ENCODE measurements at places on chromosomes 13 and 19.

GRCh38 chr13:113477724-113478123 is 12.8 kb downstream of the DCUN1D2 start:
- no peak for DNase-seq

- DNase-seq: no peak
These were observed 877.2 kb upstream of the PCDH20 start for GRCh38 chr13:62292714-62293480.

DNA sequence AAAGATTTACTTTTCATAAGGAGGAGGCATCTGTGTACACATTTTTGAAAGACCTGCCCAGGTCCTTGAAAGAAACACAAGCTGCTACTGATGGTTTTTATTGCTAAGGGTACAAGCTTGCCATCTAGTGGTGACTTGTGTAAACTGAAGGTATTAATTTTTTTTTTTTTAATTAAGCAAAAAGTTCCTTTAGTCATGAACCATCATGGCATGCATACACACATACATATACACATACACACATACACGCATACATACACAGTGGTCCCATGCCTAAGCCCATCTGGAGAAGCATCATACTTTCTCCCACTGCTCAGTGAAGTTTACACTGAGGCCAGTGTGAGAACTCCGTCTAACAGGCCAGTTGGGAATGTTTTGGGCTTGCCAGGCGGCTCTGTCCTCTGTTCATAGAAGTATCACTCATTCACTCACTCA is 312.5 kb downstream of the DCLK1 start:
- no peak for DNase-seq

- no peak for DNase-seq
These were observed 187.8 kb downstream of the LHFPL6 start for GRCh38 chr13:39415008-39415802.

GRCh38 chr19:480016-480855 is 16.1 kb upstream of the MADCAM1 start:
- DNase-seq: no peak

GRCh38 chr13:20145521-20145920 is 15.3 kb downstream of the GJA3 start:
- DNase-seq: no peak

DNA sequence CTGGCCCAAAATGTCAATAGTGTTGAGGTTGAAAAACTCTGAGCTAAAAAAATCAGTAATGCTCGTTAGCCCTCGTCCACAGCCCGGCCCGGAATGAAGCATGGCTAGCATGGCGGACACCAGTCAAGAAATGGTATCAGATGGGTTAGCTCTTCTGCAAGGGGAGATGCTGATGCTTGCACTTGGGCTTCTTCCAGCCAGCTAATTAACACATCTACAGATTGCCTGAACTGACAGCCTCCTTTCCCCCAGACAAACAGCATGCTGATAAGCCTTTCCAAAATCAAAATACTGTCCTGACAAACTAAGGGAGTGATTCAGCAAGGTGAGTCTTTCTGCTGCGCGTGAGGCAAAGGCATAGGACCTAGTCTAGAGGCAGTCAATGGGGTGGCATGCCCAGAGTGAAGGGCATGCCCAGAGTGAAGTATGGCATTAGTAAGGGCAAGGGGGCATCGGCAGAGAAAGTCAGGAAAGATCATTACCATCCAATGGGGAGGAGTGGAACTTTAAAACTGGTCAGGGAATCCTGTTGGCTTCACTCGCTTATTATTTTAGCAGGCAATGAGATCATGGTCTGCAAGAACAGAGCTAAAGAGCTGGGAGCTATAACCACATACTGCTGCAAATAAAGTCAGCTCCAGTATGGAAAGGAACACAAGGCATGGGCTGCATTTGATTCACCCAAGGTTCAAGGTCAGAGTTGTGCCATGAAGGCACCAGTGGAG is 30.2 kb upstream of the UBE2L5 start:
- no peak for DNase-seq

GRCh38 chr13:109209526-109209925 is 576.9 kb downstream of the IRS2 start:
- no peak for DNase-seq

- no peak for DNase-seq
These were observed 30.1 kb downstream of the EPS15L1 start for GRCh38 chr19:16441661-16442162.

DNA sequence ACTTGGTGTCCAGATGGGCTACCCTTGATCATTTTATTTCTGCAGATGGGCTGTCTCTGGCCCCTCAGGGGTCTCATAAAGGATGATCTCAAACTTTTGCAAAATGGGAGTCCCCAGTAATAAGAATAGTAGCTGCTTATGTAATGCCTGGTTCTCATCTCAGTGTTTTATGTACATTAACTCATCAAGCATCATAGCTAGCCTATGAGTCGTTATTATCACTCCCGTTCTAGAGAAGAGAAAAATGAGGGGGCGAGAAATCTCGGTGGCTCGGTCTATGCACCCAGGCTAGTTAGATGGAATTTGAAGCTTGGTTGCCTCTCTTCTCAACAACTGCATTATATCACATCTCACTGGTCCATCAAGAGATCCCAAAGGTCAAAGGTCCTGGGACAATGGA is 3.4 kb downstream of the CACNG6 start:
- DNase-seq: no peak

- no peak for DNase-seq
These were observed 233.9 kb downstream of the RGCC start for GRCh38 chr13:41691274-41691673.

- no peak for DNase-seq
These were observed 1005.4 kb downstream of the OLFM4 start for GRCh38 chr13:54034047-54034446.

DNA sequence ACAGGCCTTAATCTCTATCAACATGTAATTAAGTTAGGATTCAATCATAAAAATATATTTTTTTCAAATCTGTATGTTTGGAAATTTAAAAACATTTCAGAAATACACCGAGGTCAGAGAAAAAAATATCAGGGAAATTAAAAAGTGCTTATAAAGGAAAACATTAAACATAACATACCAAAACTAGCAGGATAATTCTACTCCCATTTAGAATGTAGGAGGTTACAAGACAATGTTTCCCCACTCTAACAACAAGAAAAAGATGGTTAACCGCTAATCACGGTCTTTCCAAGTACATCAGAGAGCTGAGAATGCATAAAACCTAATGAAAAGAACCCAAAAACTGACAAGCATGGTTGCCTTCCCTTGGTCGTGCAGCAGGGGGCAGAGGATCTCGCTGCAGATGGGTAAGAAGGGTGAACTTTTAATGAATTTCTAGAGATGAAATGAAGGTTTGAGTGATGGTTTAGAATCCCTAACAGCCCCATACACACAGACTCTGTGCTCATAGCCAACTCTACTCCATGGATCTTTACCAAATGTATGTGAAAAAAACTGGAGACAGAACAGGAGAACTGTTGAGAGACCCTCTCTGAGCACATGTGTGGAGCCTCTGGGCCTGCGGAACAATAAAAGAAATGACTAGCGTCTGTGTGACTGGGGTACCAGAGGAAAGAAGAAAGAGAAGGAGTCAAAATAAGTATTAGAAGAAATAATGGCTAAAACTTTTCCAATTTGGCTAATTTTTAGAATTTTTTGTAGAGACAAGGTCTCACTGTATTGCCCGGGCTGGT is 51.3 kb upstream of the LSM14A start:
- no peak for DNase-seq

- no peak for DNase-seq
These were observed 68.8 kb downstream of the ARHGEF7 start for GRCh38 chr13:111183959-111184358.

GRCh38 chr13:97000295-97000925 is 6.1 kb upstream of the OXGR1 start:
- no peak for DNase-seq

GRCh38 chr13:110372676-110373075 is 65.6 kb downstream of the COL4A2 start:
- no peak for DNase-seq

- no peak for DNase-seq
These were observed 210.0 kb downstream of the IRS2 start for GRCh38 chr13:109576331-109576813.

- no peak for DNase-seq
These were observed 65.4 kb downstream of the RUBCNL start for GRCh38 chr13:46321494-46322225.

GRCh38 chr13:106415971-106416370 is 119.5 kb downstream of the EFNB2 start:
- no peak for DNase-seq

- DNase-seq: no peak
These were observed 425.7 kb downstream of the KLF12 start for GRCh38 chr13:73708393-73708985.

DNA sequence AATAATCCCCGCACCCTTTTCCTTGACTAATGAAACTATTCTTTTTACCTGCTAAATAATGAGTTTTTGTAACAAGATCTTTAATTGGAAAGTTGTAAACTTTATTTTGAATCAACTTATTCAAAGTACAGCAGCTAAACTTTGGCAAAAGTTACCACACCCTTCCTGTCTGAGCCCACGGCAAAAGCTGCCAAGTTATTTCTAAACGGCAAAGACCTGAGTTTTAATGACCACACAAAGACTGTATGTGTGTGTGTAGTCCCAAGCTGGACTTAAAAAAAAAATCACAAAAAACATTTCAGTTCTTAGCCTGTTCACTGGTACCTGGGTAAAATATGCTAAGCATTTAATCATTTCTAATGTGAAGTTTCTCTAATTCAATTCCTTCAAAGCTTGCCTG is 60.7 kb downstream of the ZAR1L start:
- no peak for DNase-seq

- DNase-seq: no peak
These were observed 911.7 kb upstream of the SLITRK6 start for GRCh38 chr13:86710896-86711295.

- no peak for DNase-seq
These were observed 1255.6 kb downstream of the DIAPH3 start for GRCh38 chr13:58908019-58908679.

DNA sequence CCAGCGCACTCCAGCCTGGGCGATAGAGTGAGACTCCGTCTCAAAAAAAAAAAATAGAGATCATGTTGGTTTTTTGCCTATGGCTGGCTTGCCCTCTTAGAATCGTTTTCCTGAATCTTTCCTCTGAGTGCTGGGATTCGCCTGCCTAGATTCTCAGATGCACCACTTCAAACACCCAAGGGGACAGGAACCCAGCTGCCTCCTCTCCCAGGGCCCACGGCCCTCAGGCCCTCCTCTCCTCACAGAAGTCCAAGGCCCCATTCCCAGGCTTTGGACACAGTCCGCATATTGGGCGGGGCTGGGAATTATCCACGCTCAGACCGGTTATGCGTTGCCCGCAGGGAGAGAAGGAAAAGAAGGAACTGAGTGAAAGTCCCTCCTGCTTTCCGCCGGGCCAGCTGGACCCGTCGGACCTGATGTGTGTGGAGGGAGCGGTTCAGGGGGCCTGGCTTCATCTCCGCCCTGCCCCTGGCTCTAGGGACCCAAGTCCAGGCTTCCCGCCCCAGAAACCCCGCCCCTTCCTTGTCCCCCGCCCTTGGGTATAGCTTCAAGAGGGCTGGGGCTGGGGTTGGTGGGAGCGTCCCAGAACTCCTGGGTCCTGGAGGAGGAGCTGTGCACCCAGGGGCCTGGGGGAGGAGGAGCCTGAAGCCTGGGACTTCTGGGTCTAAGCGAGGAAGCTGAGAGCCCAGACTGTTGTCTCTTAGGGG is 5.8 kb downstream of the PPFIA3 start:
- DNase-seq: no peak

DNA sequence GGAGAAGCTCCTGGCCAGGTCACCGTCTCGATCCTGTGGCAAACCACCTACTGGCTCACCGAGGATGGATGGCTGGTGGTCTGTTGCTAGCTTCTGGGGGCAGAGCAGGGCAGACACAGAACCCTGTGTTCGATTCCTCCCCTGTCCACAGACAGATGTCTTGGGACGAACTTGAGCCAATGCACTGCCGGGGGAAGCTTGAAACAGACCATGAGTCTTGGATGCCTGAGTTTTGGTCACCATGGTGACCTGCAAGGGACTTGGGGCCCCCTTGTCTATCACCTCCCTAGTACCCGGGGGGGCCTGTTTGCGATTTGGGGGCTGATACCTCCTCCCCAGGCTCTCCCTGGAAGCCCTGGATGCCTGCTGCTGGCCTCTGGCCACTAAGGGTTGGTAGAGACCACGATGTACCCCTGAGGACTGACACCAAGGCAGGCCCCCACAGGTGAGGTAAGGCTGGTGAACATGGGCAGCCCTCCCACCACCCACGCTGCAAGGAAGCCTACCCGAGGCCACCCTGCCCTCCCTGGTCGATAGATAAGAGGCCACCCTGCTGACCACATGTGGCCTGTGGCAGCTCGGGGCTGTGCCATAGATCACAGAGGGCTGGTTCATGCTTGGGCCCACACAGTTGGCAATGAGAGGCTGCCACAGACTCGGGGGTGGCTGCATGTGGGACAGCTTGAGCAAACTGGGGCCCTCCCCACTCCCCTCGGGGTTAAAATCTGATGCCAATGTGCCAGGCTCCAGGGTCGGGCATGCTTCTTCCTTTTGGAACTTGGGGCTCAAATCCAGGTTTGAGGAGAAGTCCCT is 10.7 kb downstream of the IQCN start:
- no peak for DNase-seq

GRCh38 chr13:51849145-51850101 is 4.4 kb upstream of the TMEM272 start:
- DNase-seq: no peak

DNA sequence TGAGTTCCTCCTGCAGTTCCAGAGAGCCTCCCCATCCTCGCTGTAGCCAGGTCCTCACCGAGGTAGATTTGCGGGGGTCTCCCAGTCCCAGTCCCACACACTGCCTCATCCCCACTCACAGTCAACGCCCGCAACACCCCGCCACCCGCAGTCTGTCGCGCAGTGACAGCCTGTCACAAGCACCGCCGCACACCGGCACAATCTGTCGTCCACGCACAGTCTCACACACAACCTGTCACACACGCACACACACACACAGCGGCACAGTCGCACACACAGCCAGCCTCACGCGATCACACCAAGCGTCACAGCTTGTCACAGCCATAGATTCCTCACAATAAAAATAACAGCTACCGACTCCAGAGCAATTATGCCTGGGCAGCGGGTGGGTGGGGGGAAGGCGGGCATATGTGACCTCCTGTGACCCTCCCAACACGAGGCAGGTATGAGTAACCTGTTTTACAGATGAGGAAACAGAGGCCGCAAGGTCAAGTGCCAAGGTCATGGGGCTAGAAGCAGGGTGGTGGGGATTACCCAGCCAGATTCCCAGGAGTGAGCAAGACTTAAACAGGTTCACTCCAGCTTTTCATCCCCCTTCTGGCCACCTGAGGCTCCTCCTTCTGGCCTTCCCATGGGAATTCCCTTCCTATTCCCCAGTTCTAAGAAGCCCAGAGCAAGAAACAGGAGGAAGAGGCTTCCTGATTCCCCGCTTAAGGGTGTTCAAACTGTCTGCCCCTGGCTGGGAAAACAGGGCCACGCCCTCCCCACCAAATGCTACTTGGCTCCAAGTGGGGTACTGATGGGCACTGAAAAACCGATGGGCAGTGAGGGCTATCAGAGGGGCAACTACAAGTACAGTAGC is 13.9 kb downstream of the NFIX start:
- no peak for DNase-seq

GRCh38 chr13:50241479-50241878 is 226.2 kb downstream of the KCNRG start:
- DNase-seq: no peak

GRCh38 chr13:110971486-110971885 is 56.6 kb upstream of the ANKRD10 start:
- no peak for DNase-seq

- DNase-seq: no peak
These were observed 33.6 kb upstream of the NANOS3 start for GRCh38 chr19:13843104-13843921.

GRCh38 chr19:7766535-7766934 is 3.5 kb downstream of the CLEC4M start:
- DNase-seq: no peak

Data from omental fat pad (tissue), 4 donors.